Bone marrow (tissue), 2 donors: ENCODE measurements at places on chromosomes 11 and 22.

- DNase-seq, result no peak
These were observed 15.3 kb downstream of the TAB1 start for GRCh38 chr22:39414886-39415285.

DNA sequence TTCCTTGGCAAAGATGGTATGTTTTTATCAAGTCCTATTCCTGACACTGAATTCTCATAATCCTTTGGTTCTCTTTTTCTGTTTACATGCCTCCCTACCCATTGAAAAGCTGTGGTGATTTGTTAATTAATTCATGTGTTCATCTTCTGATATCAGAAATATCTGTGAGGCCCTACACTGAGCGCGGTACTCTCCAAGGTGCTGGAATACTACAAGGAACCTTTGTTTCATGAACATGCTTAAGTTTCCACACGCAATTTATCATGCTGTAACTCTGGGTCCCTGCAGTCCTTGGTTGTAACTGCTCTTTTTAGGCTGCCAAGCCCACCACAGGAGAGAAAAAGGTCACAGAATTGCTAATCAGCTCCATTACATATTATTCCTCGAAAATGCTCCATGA, 331.8 kb downstream of the FAT3 start:
- no peak for DNase-seq

DNA sequence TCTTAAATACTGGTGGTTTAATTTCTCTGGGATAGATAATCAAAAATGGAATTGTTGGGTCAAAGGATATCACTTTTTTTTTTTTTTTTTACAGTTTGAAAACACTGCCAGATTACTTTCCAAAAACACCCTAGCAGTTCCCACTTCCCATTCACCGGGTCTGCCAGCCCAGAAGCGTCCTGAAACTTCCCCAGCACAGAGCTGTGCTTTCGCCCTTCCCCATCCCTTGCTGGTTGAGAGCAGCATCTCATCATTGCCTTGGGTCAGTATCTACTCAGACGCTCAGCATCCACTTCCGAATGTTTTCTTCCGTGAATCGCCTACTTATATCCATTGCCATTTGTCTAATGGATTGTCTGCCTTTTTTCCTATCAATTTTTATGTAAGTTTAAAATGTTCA, 5.5 kb downstream of the CERK start:
- DNase-seq, result no peak

- DNase-seq, result no peak
These were observed 23.0 kb downstream of the SCN4B start for GRCh38 chr11:118129471-118130172.

DNA sequence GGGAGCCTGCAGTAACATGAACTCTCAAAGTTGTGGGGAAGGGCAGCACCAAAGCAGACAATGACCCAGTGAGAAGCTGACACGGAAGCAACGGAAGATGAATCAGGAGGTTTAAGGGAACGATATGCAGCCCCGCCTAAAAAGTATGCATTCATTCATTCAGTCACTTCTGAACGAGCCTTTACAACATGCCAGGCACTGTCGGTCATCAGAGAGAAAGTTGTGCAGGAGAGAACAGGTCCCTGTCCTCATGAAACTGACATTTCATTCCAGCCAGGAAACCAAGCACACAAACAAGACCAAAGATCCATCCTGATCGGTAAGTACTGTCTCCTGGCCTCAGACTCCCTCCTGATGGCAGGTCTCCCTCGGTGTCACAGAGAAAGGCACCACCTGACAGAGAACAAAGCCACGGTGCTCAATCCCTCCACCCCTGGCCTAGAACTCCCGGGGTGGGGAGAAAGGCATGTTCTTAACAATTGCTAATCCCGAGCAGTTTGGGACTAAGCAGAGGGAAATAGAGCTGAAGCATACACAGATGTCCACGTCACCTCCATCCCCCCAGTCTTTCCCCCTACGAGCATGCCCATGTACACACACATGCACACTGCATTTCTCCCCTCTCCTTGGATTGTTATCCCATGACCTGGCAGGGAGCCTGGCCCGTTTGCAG, 49.3 kb downstream of the LRFN4 start:
- DNase-seq, result no peak

DNA sequence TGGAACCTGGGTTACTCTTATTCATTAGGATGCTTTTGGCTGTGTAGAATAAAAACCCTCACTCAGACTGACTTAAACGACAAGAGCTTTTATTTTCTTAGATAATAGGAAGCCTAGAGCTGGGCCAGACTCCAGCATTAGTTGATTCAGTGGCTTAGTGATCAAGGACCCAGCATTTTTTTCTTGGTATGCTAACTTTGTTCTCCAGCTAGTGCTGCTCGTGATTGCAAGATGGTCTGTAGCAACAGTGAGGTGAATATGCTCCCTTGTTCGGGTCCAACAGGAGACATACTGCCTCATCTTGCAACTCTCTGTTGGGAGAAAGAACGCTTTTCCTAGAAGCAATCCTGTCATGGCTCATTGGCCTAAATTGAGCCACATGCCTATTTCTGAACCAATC, 33.4 kb downstream of the INSC start:
- no peak for DNase-seq

DNA sequence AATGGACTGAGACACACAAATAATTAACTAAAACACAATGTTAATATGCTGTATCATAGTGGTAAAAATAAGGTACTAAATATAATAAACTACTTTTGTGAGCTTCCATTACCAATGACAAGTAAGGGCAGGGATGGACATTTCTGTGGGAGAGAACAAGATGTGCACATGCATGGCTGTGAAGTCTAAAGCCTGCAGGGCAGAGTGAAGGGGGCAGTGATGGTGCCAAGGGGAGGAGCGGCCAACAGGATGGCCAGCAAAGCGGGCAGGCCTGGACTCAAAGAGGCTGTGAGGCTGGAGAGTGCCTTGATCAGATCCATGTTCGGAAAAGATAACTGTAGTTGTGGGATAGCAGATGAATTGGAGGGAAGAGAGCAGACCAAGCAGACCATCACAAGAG, 12.5 kb downstream of the DESI1 start:
- no peak for DNase-seq

- no peak for DNase-seq
These were observed 43.2 kb upstream of the RDX start for GRCh38 chr11:110339456-110340250.
